ENCODE measurements at places on chromosomes 3 and 15.
A peak's percentile ranks its signal among the peaks of the same experiment; 100 is the strongest.

DNA sequence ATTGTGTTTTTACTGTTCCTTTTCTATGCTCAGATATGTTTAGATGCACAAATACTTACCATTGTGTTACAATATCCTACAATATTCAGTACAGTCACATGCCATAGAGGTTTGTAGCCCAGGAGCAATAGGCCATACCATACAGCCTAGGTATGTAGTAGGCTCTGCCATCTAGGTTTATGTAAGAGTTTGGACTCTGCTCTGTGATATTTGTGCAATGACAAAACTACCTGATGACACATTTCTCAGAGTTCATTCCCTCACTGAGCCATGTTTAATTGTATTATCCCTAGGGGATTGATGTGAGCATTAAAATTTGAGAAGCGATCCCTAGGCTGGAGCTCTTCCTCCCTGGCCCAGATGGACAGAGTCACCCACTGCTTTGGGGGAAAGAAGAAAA is 270.0 kb upstream of the PROK2 start:
- no peak for DNase-seq

- DNase-seq, result no peak
Measured at GRCh38 chr3:17577796-17578520, 164.5 kb downstream of the TBC1D5 start.

- no peak for DNase-seq
Measured at GRCh38 chr15:75723171-75723846, 10.7 kb upstream of the CSPG4 start.

- DNase-seq, result no peak
Measured at GRCh38 chr3:135100366-135100765, 305.3 kb downstream of the EPHB1 start.

DNA sequence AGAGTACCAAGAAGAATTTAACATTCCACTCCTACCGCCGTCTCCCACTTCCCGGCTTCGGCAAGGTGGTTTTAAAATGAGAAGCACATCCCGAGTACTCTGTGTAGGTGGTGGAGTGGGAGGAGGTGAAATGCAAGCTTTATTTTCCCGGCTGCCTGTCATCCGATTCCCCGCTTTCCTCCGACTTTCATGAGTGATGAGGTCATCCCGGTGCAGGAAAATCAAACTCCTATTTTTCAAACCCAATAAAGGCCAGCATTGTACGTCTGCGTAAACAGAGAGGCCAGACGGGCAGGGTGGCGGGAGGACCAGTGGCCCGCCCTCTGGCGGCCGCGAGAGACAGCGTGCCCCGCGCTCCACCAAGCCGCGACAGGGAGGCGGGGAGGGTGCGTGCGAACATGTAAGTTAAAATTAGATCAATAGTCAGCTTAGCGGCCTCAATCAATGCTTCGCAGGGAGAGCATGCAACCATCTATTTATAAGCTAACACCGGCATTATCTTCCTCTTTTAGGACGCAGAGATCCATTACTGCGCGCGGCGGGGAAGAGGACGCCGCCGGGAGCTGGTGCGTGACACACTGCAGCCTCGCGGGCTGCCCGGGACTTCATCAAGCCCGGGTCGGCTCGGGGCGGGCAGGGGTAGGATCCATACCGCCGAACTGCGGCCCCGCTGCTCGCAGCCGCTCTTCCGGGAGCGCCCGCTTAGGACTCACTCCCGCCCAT is 163.3 kb downstream of the CD47 start:
- peak; percentile 56 for DNase-seq

DNA sequence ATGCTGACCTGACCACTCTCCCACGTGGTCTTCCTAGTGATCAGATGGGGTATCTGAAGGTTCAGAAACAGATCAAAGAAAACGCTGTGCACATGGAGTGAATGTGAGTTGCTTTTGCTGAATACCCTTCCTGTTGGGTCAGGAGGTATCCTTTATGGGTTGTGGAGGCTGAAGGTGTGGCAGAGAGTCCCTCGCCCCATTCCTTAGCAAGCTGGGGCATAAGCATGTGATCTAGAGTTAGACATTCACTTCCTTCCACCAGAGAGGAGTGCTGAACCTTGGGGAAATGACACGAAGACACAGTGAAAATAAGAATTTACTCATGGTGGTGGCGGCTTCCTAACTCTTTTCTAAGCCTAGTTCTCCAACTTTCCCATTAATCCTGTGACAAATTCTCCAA is 27.8 kb upstream of the SPTBN5 start:
- DNase-seq, result no peak

DNA sequence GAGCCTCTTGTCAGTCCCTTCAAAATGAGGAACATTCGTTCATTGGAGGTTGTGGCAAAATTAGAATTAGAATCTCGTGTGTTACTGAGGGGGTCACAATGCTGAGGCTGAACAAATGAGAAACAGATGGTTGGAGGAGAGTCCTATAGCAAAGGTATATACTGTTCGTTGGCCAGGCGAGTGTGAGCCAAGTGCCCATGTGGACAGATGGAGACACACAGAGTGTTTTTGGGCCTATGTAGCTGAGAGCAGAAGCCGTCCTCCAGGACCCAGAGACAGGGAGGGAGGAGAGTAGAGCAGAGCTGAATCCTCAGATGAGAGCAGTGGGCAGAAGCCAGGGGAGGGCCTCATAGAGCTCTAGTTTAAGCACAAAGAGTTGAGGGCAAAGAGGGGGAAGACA is 98.9 kb downstream of the NR1D2 start:
- no peak for DNase-seq

DNA sequence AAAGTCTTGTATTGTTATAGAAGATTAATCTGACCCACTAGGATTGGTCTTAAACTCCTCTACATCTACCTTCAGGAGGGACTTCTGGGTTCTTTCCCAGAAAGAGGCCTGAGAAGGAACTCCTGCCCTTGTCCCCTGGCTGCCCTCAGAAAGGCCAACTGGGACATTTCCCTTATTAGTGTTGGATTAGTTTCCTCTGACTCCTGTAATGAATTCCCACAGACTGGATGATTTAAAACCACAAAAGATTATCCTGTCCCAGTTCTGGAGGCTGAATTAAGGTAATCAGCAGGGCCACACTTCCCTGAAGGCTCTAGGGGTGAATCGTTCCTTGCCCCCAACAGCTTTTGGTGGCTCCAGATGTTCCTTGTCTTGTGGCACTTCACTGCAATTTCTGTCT is 102.8 kb upstream of the NMNAT3 start:
- DNase-seq, result no peak

DNA sequence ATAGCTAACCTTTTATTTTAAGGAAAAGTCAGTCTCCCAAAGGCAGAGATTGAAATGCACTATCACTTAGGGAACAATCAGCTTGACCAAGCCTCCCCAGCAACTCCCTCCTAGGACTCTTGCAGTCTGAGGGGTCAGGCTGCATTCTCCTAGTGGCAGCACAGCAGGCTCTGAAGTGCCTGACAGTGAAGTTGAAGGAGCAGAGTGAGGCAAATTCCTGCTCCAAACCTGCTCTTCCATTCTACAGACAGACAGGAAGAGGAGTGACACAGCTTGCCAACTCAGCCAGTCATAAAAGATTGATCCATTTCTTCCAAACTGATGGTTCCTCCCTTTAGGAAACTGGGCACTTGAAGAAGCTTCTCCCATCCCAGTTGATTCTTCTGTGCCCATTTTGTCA is 43.9 kb upstream of the SMAD3 start:
- DNase-seq, result no peak

DNA sequence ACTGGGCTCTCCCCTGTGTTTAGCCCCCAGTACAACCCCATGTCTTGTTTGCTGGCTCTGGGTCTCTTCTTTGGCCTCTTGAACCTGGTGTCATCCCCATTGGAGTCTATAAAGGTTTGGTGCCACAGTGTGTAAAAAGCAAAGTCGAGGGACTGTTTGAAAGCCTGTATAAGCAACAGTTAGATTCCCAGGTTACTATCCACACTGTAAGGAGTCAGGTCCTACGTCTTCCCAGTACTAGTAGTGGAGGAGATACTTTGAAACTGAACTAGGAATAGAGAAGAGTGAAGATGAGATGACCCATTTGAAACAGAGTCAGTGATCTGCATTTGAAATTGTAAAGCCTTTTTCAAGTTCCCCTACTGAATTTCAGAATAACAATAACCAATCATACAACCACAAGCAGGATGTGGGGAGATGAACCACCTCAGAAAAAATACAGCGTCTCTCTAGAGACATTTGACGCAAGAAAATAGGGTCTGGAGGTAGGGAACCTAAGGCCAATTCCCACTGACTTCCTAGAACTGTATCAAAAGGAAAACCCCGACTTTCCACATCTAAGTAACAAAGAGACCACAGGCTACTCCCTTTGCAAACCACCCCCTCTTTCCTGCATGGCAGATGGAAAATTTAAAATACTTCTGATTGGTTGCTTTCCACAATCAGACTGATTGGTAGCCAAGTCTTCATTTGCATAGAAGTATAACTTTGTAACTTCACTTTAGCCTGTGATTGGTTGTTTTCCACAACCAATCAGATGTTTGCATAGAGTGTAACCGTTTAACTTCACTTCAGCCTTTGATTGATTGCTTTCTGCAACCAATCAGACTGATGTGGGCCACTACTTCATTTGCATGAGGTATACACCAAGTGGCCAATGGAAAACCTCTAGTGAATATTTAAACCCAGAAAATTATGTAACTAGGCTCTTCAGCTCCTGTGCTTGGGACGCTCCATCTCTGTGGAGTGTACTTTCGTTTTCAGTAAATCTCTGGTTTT is 49.9 kb upstream of the NEDD4 start:
- DNase-seq, result no peak

DNA sequence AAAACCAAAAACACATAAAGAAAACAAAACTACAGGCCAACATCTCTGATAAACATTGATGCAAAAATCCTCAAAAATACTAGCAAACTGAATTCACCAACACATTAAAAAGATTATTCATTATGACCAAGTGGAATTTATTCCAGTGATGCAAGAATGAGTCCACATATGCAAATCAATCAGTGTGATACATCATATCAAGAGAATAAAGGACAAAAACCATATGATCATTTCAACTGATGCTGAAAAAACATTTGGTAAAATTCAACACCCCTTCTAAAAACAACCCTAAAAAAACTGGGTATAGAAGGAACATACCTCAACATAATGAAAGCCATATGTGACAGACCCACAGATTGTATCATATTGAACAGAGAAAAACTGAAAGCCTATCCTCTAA is 265.6 kb upstream of the DCBLD2 start:
- DNase-seq, result no peak

DNA sequence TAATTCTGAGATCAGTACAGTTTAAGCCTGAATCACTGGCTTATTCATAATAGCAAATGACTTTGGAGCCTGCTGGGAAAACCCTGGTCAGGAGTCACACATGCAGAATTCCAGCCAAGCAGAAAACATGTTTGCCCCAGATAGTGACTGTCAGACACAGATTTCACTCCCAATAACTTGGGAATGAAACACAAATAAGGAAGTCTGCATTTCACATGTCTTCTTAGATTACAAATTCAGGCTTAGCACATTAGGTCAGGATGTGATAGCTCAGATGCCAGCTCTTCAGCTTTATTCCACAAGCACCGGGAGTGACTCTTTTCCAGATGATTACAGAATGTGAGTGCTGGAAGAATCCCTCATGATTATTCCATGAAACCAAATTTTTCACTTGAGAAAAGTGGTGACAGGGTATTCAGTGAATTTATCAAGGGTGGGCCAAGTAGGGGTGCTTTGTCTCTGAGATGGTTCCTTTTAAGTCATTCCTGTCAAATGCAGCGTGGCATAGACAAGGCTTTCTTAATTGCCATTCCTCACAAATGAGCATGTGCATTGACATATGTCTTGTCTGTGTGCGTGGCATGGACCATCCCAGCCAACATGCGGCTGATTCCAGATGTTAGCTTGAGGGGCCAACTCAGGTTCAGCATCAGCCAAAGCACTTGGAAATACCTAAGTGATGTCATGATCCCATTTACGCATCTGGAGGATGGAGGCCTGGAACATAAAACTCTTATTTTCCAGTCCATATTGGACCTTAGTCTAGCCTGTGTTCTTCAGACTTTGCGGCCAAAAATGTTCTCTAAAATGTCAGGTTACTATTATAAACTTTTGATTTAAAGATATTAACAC is 191.0 kb downstream of the EPHB1 start:
- no peak for DNase-seq

DNA sequence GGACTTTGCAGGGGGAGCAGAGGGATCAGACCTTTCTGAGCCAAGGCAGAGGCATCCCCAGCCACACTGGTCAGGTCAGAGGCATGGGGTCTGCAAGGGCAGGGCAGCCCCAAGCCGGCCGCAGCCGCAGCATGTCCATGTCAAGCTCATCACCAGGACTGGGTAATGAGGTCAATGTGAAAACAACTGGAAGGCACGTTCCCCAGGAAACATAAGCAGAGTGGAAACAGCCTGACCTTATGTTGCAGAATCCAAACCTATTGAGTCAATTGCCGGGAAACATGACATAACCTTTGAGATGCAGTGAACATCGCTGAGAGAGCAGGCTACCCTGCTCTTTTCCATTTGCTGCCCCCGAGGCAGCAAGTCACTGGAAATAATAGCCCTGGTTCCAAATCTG is 315.1 kb upstream of the IGF1R start:
- DNase-seq, result no peak

- no peak for DNase-seq
Measured at GRCh38 chr3:12054245-12054644, 50.1 kb downstream of the SYN2 start.

GRCh38 chr3:11509173-11510000 is 134.3 kb downstream of the VGLL4 start:
- DNase-seq, result no peak

GRCh38 chr3:53426918-53427317 is 67.5 kb upstream of the CACNA1D start:
- DNase-seq, result no peak

DNA sequence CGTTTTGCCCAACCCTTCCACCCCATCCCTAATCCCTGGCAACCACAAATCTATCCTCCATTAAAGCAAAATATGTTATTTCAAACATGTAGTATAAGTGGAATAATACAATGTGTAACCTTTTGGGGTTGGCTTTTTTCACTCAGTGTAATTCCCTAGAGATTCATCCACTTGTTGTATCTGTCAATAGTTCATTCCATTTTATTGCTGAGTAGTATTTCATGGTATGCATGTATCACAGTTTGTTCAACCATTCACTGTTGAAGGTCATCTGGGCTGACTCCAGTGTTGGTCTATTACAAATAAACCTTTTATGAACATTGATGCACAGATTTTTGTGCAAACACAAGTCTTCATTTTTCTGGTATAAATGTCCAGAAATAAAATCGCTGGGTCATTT is 38.8 kb downstream of the BSN start:
- DNase-seq, result no peak

DNA sequence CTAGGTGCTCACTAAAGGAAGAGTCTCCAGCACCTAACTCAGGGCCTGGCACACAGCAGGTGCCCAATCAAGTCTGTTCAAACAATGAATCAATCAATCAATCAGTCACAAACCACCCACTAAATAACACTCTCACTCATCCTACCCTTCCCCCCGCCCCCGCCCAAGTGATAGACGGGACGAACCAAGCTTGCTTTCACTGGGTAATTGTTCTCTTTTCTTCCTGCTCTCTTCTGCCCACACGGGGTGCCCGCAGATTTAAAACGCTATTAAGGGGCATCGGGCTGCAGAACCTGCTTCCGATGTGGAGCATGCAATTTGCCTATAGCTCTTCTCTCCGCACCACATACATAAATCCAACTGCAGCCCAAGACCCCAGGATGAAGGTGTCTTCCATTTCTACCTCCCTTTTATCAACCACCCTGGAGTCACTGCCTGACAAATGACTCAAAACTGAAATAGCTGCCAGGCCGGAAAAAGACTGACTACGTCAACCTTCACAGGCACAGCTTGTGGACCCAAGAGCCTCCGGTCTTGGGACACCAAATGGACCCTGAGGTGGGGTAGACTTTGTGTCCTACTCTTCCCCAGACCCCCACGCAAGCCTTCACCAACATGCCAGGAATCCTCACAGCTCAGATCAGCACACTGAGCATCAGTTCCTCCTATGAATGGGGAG is 1.7 kb downstream of the KLHL25 start:
- no peak for DNase-seq

All from activated CD4-positive, alpha-beta T cell treated with anti-CD3 and anti-CD28 coated beads for 1 hour (primary cell).